NCI-H1694 (cell line): ENCODE measurements at places on chromosomes 13 and 19.
A peak's percentile ranks its signal among the peaks of the same experiment; 100 is the strongest.

DNA sequence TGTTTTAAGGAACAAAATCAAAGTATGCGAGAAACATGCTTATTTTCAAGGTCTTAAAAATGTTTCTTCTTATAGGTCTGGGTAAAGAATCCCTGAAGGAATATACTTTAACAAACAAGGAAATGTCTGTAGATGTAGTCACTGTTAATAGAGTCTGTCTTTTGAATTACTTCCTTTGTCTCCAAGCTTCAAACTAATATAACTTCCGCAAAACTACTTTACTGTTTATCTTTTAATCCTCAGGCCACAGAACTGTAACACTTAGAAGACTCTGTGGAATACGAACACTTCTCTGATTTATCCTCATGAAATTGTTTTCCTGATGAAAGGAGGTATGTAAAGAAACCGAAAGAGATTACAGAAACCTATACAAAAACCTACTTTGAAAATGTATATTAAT lies 316.0 kb downstream of the PCDH9 start:
- no peak for DNase-seq

GRCh38 chr19:13277104-13277809 lies 127.0 kb downstream of the IER2 start:
- DNase-seq, result peak; percentile 71

DNA sequence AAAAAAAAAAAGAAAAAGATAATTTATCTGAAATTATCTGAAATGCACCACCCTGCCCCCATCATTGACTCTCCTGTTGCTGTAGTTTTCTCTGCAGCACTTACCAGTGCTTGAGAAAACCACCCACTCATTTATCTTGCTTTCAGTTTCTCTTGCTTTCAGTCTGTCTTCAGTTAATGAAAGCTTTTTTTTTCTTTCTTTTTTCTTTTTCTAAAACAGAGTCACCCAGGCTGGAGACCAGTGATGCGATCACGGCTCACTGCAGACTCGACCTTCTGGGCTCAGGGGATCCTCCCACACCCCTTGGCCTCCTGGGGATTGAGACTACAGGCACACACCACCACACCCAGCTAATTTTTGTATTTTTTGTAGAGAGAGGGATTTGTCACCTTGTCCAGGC lies 4.3 kb upstream of the ACP5 start:
- DNase-seq, result no peak

GRCh38 chr19:41570639-41571112 lies 5.3 kb upstream of the CEACAM21 start:
- DNase-seq, result peak; percentile 52

DNA sequence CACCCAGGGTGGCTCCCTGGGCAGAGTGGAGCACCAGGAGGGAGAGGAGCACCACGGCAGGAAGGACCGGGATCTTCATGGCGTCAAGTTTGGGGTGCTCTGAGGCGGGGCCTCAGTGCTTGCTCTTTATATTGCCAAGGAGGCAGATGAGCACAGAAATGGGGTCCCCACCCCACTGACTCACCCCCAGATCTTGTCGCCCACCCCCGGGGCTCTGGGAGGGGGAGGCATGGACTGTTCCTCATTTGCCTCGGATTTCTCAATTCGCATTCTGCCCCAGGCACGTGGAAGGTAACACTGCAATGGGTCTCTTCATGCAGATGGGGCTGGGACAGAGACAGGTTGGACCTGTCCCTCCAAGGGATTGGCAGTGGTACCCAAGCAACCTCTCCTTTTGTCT lies at the start of gene KRTDAP:
Gene KRTDAP (minus strand): TSS at position 101 of the 400 bp plus-strand sequence. CDS start 22 bp downstream, at position 79.
- no peak for DNase-seq

DNA sequence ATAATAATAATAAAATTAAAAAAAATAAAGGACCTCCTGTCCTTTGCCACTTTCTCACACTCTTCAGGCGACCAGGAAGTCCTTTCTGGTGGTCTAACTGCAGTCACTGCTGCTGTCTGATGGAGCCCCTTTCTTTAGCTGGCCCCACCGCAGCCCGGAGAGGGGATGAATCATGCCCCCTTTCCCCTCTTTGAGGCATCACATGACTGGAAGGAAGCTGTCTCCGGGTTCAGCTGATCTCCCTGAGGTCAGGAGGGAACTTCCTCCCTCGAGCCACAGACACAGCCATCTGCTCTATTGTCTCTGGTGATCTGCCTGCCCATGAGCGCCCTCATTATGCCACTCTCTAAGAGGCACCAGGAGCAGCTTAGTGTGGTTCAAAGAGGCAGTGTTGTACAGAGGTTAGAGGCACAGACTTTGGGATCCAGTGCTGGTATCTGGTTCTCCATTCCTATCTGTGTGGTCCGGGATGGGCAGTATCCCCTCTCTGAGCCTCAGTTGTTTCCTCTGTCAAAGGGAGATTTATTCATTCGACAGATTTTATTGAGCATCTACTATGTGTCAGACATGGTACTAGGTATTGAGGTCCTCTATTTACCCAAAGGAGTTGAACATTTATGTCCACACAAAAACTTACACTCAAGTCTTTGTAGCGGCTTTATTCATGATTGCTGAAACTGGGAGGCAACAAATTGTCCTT lies 30.0 kb downstream of the VAV1 start:
- no peak for DNase-seq

- no peak for DNase-seq
These were observed 6.9 kb downstream of the S1PR5 start for GRCh38 chr19:10510301-10510802.

GRCh38 chr13:48961379-48961778 lies 14.3 kb upstream of the FNDC3A start:
- no peak for DNase-seq

GRCh38 chr13:42333613-42334328 lies 61.8 kb downstream of the AKAP11 start:
- no peak for DNase-seq

DNA sequence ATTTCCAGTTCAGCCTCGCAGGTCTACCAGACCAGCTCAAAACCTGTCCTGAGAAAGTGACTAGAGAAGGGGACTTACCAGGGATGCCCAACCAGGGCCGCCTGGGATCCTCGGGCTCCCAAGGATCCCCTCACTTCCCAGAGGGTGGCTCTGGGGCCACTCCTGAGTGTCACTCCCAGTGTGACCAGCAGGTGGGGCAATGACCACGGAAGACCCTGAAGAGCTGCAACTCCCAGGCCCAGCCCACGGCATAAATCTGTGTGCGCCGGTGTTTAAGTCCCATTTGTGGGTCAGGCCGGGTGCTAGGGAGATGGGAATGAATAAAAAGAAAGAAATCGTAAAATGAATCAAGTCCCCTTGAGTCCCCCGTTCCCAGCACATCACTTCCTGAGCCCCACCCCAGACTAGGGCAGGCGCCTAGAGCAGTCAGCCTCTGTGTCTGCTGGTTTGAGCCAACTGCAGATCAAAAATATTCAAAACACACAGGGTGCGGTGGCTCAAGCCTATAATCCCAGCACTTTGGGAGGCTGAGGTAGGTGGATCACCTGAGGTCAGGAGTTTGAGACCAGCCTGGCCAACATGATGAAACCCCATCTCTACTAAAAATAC lies 10.7 kb downstream of the PTGIR start:
- peak; percentile 85 for DNase-seq

GRCh38 chr13:100976993-100977392 lies 302.4 kb upstream of the TMTC4 start:
- no peak for DNase-seq

DNA sequence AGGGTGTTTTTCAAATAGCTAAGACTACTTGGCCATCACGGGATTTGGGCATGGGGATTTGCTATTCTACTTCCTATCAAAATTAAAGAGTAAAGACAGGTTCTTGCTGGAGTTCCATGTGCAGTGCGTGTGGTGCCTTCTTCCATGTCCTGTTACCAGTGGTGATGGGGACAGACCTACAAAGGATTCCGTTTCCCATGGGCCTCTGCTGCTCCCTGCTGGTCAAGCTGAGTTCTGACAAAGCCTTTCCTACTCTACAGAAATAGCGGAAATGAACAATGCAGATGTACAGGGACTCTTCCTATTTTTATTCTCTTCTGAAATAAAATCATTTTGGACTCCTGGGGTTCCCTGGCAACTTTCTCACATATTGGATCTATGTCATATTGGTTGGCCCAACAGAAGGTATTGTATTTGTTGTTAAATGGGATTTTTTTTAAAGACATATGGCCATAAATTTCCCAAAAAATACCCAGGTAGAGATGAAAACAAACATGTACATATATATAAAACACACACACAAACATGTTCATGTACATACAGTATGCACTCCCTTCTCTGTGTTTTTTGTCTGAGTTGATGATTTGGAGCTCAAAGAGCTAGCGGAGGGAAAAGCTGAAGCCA lies 90.5 kb upstream of the SLC15A1 start:
- peak; percentile 90 for DNase-seq

DNA sequence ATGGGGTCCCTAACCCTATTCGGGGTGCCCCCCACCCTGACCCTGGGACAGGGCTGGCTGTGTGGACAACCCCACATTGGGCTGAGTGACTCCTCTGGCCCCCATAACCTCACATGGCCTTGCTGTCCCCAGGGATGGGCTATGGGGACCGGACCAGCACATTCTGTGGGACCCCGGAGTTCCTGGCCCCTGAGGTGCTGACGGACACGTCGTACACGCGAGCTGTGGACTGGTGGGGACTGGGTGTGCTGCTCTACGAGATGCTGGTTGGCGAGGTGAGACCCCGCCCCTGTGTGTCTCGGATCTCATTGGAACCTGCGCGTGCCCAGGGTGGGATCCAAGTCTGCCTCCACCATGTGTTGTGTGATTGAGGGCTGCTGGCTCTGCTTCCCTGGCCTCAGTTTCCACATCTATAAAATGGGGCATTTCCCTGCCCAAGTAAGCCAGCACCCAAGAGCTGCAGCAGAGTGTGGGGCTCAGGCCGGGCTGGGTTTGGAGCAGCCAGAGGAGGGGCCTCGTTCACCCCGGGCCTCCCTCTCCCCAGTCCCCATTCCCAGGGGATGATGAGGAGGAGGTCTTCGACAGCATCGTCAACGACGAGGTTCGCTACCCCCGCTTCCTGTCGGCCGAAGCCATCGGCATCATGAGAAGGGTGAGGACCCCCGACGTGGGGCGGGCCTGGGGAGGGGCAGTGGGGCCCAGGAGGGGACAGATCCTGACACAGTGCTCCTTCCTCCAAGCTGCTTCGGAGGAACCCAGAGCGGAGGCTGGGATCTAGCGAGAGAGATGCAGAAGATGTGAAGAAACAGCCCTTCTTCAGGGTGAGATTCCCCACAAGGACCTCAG lies 4.9 kb downstream of the PTGER1 start:
- DNase-seq, result no peak

GRCh38 chr13:105328212-105328611 lies 1207.2 kb downstream of the EFNB2 start:
- no peak for DNase-seq

- DNase-seq, result no peak
These were observed at the start of gene MYH14 for GRCh38 chr19:50203281-50204080. Gene MYH14 (plus strand): TSS chr19:50203622. CDS start chr19:50210366, 6,744 bp downstream.

DNA sequence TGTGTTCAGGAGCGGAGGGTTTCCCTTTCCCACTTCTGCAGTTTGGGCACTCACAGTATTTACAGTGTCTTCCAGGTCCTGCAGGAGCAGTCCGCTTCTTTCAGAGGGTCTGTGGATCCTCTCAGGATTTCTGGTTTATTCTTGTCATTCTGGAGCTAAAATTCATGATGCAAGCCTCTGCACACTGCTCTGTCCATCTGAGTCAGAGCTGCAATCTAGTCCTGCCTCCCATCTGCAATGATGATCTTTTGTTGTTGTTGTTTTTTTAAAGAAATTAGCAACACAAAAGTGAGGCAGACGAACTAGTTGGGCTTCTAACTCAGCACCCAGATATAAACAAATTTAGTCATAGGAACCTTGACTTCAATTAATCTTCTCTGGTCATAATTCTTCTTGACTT lies 86.5 kb downstream of the DLEU7 start:
- no peak for DNase-seq

- no peak for DNase-seq
These were observed 937 bp downstream of the ZNF841 start for GRCh38 chr19:52094526-52095130.

GRCh38 chr13:110388108-110388943 lies 81.2 kb downstream of the COL4A2 start:
- DNase-seq, result no peak

GRCh38 chr19:46787040-46787330 lies 1.4 kb downstream of the SLC1A5 start:
- no peak for DNase-seq

- no peak for DNase-seq
These were observed 3.3 kb upstream of the CLPP start for GRCh38 chr19:6358003-6358402.

- no peak for DNase-seq
These were observed 14.5 kb downstream of the ARHGEF7 start for GRCh38 chr13:111129465-111130115.

- DNase-seq, result no peak
These were observed 19.6 kb upstream of the SIGLEC6 start for GRCh38 chr19:51550848-51551672.
